ENCODE measurements at places on chromosomes 1 and 21. TPM values are rescaled to one million over a fixed set of nuclear protein-coding genes. Genes with fewer than 3 reads are reported as not detected.

ESPN gene
- 0.58 TPM for total RNA-seq

BSND gene
- total RNA-seq: not detected

C1orf105 gene
- 2.9 TPM for total RNA-seq

NCMAP gene
- 0.16 TPM for total RNA-seq

MAP1LC3C gene
- 1.9 TPM for total RNA-seq

ADCY10 gene
- 0.37 TPM for total RNA-seq

CTSE gene
- total RNA-seq: 0.26 TPM

GALNT2 gene
- total RNA-seq: 28.7 TPM

GPR157 gene
- 53.5 TPM for total RNA-seq

L1TD1 gene
- total RNA-seq: 0.95 TPM

RGS16 gene
- total RNA-seq: 7.9 TPM

PALMD gene
- total RNA-seq: 21.1 TPM

CELA2A gene
- not detected for total RNA-seq

CLEC20A gene
- 0.48 TPM for total RNA-seq

LCE1A gene
- total RNA-seq: not detected

SDHC gene
- total RNA-seq: 29.4 TPM

GRCh38 chr1:234659538-234659937 is 49.6 kb upstream of the IRF2BP2 start:
- DNase-seq: no peak

- no peak for DNase-seq
Measured at GRCh38 chr1:59917026-59917784, 9.4 kb downstream of the CYP2J2 start.

- no peak for DNase-seq
Measured at GRCh38 chr1:202167708-202168415, 7.5 kb upstream of the PTPN7 start.

DNA sequence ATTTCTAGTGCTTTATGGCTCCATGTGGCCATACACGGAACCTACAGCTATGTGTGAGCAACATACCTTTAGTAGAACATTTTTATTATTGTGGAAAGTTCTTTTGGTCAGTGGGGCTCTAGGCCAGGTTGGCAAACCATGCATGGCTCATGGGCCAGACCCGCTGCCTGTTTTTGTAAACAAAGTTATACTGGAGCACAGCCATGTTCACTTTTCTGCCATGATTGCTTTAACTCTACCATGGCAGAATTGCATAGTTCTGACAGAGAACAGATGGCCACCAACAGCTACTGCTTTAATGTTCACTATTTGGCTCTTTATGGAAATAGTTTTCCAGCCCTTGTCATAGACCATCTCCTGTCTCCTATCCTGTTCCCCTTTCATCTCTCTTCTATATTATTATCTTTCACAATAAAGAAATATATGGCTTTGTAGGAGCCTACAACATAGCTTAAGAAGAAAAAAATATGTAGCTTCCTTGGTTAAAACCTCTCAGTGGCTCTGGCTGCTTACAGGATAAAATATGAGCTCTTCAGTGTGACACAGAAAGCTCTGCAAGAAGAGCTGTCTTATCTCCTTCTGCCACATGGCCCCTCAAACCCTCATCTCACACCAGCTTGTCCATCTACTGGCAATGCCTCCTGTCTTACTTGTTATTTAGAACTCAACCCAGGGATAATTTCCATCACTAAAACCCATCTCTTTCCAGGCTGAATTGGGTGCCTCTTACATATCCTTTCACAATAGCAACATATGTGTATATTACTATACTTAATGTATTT is 54.6 kb upstream of the RWDD3 start:
- no peak for DNase-seq

GRCh38 chr1:153869486-153869885 is 53.3 kb downstream of the GATAD2B start:
- no peak for DNase-seq

DNA sequence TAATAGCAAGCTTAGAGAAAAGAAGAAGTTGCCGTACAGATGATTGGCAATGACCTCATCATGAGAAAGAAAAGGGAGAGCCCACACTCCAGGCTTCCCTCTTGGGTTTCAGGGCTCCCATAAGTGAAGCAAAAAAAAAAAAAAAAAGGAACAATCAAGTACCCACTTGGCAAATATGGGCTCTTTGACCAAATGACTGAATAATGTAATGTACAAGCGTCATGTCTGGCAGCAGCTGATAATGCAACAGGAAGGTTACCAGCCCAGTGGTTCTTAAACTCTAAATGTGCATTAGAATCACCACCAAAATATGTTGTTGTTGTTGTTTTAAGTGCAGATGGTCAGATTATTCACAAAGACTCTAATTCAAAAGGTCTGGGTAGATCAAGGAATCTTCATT is 13.5 kb downstream of the TNFSF4 start:
- DNase-seq: no peak

DNA sequence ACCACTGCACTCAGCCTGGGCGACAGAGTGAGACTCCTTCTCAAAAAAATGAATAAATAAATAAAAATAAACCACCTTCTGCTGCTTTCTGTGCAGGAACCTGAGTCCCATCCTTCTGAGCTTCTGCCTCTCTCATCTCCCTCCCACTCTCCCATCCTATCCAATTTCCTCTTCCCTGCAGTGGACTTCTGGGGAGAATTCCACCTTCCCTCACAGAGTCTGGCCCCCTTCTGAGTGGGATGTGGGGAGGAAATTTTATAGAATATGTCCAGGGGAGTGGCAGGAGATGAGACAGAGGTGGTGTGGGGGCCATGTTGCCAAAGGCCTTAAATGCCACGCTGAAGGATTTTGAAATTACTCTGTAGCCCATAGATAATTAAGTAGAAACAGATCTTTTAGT is 5.4 kb upstream of the EFNA1 start:
- DNase-seq: no peak

- DNase-seq: no peak
Measured at GRCh38 chr1:20375563-20375962, 84.9 kb downstream of the VWA5B1 start.

GRCh38 chr1:211752951-211753486 is 77.5 kb downstream of the LPGAT1 start:
- DNase-seq: no peak

- no peak for DNase-seq
Measured at GRCh38 chr1:30684259-30684658, 39.1 kb downstream of the MATN1 start.

DNA sequence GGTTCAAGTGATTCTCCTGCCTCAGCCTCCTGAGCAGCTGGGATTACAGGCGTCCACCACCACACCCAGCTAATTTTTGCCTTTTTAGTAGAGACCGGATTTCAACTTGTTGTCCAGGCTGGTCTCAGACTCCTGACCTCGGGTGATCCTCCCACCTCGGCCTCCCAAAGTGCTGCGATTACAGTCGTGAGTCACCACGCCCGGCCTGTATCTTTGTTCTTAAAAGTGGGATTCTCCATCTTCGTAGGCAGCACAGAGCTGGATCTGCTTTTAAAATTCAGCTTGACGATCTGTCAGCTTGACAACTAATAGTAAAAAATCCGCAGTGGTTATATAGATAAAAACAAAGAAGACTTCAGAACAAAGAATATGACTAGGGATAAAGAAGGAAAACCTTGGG is 2.8 kb upstream of the GNG4 start:
- no peak for DNase-seq

GRCh38 chr1:175665616-175666015 is 77.8 kb downstream of the TNR start:
- no peak for DNase-seq

DNA sequence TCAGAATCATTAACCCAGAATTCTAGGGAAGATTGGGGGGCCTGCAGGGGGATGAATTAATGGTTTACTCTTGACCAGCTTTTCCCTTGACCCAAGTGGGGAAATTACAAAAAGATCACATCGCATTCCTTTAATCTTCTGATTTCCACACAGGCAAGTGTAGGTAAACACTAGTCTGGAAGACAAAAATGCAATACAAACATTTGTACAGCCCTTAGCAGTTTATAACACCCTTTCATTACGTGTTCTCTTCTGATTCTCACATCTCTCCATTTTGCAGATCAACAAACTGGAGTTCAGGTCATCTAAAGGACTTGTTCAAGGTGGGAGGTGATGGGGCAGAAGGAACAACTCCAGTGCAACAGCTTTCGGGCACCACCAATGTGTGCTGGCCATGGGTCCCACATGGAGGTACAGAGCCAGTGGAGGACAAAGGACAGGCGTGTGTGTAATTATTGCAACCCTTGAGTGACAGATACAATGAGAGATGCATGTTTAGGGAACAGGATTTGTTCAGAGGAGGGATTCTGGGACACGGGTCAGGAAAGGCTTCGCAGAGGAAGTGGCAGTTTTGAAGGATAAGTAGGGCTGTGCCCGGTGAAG is 20.4 kb downstream of the ATF3 start:
- DNase-seq: no peak
